Bladder microvascular endothelial cell (primary cell): ENCODE measurements at places on chromosomes 13 and 19. TPM values are rescaled to one million over a fixed set of nuclear protein-coding genes. Genes with fewer than 3 reads are reported as not detected.

ATP4B gene
- total RNA-seq, result not detected in 2 replicates

LYL1 gene
- 23.5 and 32.2 TPM in 2 replicates for total RNA-seq

NOTCH3 gene
- total RNA-seq, result 3.4 TPM in 2 replicates

ZNF550 gene
- total RNA-seq, result 3.7 and 10.3 TPM in 2 replicates

CEACAM1 gene
- 1.1 and 41.8 TPM in 2 replicates for total RNA-seq

KLK3 gene
- 0.16 TPM in 1 of 2 replicates, not detected in the other for total RNA-seq

IGSF23 gene
- total RNA-seq, result 0.38 TPM in 1 of 2 replicates, not detected in the other

GIPC3 gene
- total RNA-seq, result 0.32 and 0.57 TPM in 2 replicates

ZSCAN18 gene
- total RNA-seq, result 15.2 and 19.6 TPM in 2 replicates

SUCLA2 gene
- 27.8 and 45.0 TPM in 2 replicates for total RNA-seq

STXBP2 gene
- 27.7 and 49.4 TPM in 2 replicates for total RNA-seq

ZNF568 gene
- 3.6 and 9.4 TPM in 2 replicates for total RNA-seq

FLT3LG gene
- total RNA-seq, result 1.3 and 2.0 TPM in 2 replicates

SIAH3 gene
- not detected in 2 replicates for total RNA-seq

NAPSA gene
- total RNA-seq, result 0.19 TPM in 1 of 2 replicates, not detected in the other

VSTM1 gene
- total RNA-seq, result not detected in 2 replicates

ONECUT3 gene
- not detected in 2 replicates for total RNA-seq

ZNF471 gene
- total RNA-seq, result 1.1 and 2.9 TPM in 2 replicates

SPRED3 gene
- total RNA-seq, result 0.76 and 1.8 TPM in 2 replicates

TRPM4 gene
- 19.8 and 24.1 TPM in 2 replicates for total RNA-seq

ATP1A3 gene
- total RNA-seq, result under 0.01 TPM in 1 of 2 replicates, not detected in the other

KLK10 gene
- 2.3 TPM in 1 of 2 replicates, not detected in the other for total RNA-seq

IL4I1 gene
- 4.0 and 7.0 TPM in 2 replicates for total RNA-seq

MIA gene
- 1.1 TPM in 1 of 2 replicates, not detected in the other for total RNA-seq

PRR36 gene
- total RNA-seq, result 0.13 TPM in 1 of 2 replicates, not detected in the other

ATP11A gene
- 20.9 and 33.5 TPM in 2 replicates for total RNA-seq

BRSK1 gene
- 0.49 and 0.82 TPM in 2 replicates for total RNA-seq

CATSPERD gene
- not detected in 2 replicates for total RNA-seq

CLDN10 gene
- total RNA-seq, result under 0.01 TPM in 1 of 2 replicates, not detected in the other

ZNF470 gene
- 2.8 and 6.6 TPM in 2 replicates for total RNA-seq

NKG7 gene
- total RNA-seq, result not detected in 2 replicates

SHC2 gene
- 1.8 and 15.8 TPM in 2 replicates for total RNA-seq

GJB6 gene
- total RNA-seq, result not detected in 2 replicates

PRSS57 gene
- 0.16 TPM in 1 of 2 replicates, not detected in the other for total RNA-seq

PCDH17 gene
- total RNA-seq, result 1.3 and 5.8 TPM in 2 replicates

FAM98C gene
- 4.5 and 5.8 TPM in 2 replicates for total RNA-seq

PEAK3 gene
- 0.25 TPM in 1 of 2 replicates, not detected in the other for total RNA-seq

MBD3L3 gene
- not detected in 2 replicates for total RNA-seq

DDX39A gene
- total RNA-seq, result 77.7 and 97.1 TPM in 2 replicates

KIR2DL3 gene
- not detected in 2 replicates for total RNA-seq

ZNF850 gene
- total RNA-seq, result 0.97 and 4.8 TPM in 2 replicates

PTPRH gene
- 0.25 and 0.65 TPM in 2 replicates for total RNA-seq

SMIM44 gene
- not detected in 2 replicates for total RNA-seq

TEX101 gene
- total RNA-seq, result not detected in 2 replicates

FLT1 gene
- 28.1 and 63.8 TPM in 2 replicates for total RNA-seq

PCP2 gene
- total RNA-seq, result not detected in 2 replicates

ZNF708 gene
- total RNA-seq, result 3.9 and 13.2 TPM in 2 replicates

PRR12 gene
- 2.3 and 4.5 TPM in 2 replicates for total RNA-seq

ERCC2 gene
- 10.7 and 33.6 TPM in 2 replicates for total RNA-seq

PTH2 gene
- not detected in 2 replicates for total RNA-seq

ANKLE1 gene
- 0.49 and 0.76 TPM in 2 replicates for total RNA-seq

TJP3 gene
- total RNA-seq, result 0.06 TPM in 1 of 2 replicates, not detected in the other

ZNF253 gene
- 2.3 and 4.3 TPM in 2 replicates for total RNA-seq

CD209 gene
- not detected in 2 replicates for total RNA-seq

ZNF627 gene
- total RNA-seq, result 13.0 and 22.9 TPM in 2 replicates

GAPDHS gene
- total RNA-seq, result not detected in 2 replicates

SSBP4 gene
- total RNA-seq, result 46.1 and 56.0 TPM in 2 replicates

KIR3DL1 gene
- total RNA-seq, result not detected in 2 replicates
